Endothelial cell of umbilical vein (primary cell): ENCODE measurements at places on chromosomes 7 and 10.
A peak's percentile ranks its signal among the peaks of the same experiment; 100 is the strongest.

GRCh38 chr7:117184367-117184766 is 138.5 kb downstream of the WNT2 start:
- peak; percentile 72 for DNase-seq

DNA sequence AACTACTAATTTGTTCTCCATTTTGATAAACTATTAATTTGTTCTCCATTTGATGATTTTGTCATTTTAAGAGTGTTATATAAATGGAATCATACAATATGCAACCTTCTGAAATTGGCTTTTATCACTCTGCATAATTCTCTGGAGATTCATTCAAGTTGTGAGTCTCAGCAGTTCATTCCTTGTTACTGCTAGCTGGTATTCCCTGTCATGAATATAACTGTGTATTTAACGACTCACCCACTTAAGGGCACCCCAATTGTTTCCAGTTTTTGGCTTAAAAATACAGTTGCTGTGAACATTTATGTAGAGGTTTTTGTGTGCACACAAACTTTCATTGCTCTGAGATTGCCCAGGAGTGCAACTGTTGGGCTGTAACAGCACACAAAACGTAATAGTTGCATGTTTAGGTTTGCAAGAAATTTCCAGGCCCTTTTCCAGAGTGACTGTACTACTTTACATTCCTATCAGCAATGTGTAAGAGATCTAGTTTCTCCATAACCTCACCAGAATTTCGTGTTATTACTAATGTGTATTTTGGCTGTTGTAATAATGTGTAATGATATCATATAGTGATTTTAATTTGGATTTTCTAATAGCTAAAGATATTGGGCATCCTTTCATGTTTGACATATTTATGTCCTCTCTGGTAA is 153.2 kb upstream of the ADCY1 start:
- DNase-seq = no peak

DNA sequence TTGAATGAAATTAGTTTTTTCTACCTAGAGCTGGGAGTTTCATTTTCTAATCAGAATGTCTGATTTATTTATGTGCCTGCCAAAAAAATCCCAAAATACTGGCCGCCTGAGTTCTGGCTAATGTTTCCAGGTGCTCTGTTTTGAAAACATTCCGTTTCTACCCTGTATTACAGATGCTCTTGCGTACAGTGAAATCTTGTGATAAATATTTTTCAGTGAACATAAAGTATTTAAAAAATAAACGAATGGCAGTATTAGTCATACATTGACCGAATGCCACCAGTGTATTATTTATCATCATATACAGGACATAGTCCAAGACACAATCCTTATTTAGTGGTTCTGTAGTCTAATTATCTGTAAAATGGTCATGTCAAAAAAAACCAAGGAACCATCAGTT is 102.8 kb downstream of the KAT6B start:
- DNase-seq = peak; percentile 22

GRCh38 chr7:155724327-155725005 is 80.0 kb downstream of the RBM33 start:
- DNase-seq = no peak

GRCh38 chr7:41472427-41473125 is 230.3 kb downstream of the INHBA start:
- DNase-seq = no peak

- no peak for DNase-seq
Measured at GRCh38 chr7:37341033-37341630, 107.5 kb downstream of the ELMO1 start.

- DNase-seq = no peak
Measured at GRCh38 chr7:137891016-137891655, 44.4 kb upstream of the DGKI start.

- DNase-seq = no peak
Measured at GRCh38 chr10:34392641-34393170, 422.4 kb downstream of the PARD3 start.
